ENCODE measurements at places on chromosomes 1 and 21. TPM values are rescaled to one million over a fixed set of nuclear protein-coding genes. Genes with fewer than 3 reads are reported as not detected.

Gene TPM3
- total RNA-seq = 102 TPM

Gene MATN1
- total RNA-seq = not detected

Gene SLC41A1
- 458 TPM for total RNA-seq

Gene C2CD4D
- total RNA-seq = not detected

Gene ESRRG
- 46.2 TPM for total RNA-seq

Gene DSTYK
- total RNA-seq = 5.2 TPM

Gene TCEANC2
- 4.7 TPM for total RNA-seq

Gene SERTAD4
- 5.1 TPM for total RNA-seq

GRCh38 chr1:218971156-218971555 lies 202.5 kb upstream of the LYPLAL1 start:
- no peak for DNase-seq

DNA sequence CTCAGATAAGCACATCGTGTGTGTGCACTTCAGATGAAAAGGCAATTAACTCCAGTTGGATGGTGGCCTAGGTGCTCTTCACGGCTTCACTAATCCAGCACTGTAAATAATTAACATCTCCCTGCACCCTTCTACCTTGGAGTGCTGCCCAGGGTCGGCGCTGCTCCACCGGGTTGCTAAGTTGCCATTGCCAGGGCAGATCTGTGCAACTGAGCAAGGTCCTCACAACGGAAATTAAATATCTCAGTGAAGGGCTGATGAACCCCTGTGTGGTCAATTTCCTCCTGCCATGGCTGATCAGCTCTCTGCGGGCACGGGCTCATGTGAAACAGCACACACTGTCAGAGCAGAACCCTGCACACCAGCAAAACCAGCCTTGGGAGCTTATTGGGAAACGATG lies 63.2 kb downstream of the SYDE2 start:
- peak; percentile 69 for DNase-seq

GRCh38 chr1:153697191-153698019 lies 18.9 kb downstream of the NPR1 start:
- no peak for DNase-seq

DNA sequence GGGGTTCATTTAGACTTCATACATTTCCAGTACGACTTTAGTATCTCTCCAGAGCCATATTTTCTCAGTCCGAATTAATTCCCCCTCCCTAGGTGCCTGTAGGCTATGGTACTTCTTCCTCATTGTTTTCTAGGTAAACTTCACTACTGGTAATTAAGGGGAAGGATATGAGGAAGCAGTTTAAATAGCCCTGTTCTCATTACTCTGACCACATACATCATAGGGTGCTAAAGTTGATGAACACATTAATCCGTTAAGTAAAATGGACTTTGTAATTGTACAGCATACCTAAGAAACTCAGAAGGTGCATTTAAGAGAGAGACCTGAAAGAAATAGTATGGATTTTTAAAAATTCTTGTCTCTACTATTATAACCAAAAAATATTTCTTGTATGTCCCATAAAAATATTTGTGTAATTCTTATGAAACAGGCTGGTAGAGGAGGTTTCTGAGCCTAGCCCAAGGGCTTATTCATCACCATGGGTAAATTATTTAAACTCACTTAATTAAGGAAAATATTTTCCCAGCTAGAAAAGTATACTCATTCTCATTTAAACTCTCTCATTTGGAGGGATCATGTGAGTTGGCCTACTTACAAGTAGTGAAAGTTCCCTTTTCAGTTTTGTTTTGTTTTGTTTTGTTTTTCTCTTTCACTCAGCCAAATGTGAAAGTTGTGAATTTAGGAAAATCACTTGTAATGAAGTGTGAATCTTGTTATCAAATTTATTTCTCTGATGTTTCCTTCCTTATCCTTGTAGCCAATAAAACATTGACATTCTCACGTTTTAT lies 2.0 kb downstream of the PRMT6 start:
- no peak for DNase-seq

GRCh38 chr1:204075139-204075521 lies 2.2 kb downstream of the SOX13 start:
- DNase-seq = no peak

DNA sequence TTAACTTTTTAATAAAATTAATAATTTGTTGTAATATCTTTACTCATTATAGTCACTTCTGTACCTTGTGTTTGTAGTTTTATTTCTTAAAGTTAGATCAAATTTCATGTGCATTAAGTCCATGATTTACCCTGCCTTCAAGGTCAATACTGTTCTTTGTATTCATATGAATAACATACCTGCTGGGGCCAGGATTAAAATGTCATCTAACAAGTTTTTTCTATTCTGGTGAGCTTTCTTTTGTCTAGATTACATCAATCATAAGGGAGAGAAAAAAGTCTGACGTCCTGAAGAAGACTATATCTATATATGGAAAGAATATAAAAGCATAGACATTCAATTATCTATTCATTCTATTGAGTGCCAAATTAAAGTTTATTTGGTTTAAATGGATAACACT lies 232.6 kb downstream of the COL11A1 start:
- no peak for DNase-seq

GRCh38 chr1:11823366-11824137 lies 17.6 kb downstream of the CLCN6 start:
- DNase-seq = no peak

- no peak for DNase-seq
These were observed 2.4 kb downstream of the MCL1 start for GRCh38 chr1:150576794-150577556.

- peak; percentile 33 for DNase-seq
These were observed 47.7 kb upstream of the RPL11 start for GRCh38 chr1:23643736-23644554.

DNA sequence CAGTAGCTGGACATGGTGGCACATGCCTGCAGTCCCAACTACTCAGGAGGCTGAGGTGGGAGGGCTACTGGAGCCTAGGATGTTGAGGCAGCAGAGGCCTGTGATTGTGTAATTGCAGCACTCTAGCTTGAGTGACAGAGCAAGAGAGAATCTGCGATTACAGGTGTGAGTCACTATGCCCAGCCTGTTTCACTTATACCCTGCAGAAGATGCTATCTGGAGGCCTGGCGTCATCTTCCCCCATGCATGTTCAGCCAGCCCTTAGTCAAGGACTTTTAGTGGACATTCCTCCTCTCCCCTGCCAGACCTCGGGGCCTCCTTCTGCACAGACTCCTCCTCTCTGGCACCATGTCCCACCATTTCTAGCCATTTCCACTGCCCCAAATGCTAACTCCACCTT lies 36.3 kb upstream of the RCC2 start:
- no peak for DNase-seq

DNA sequence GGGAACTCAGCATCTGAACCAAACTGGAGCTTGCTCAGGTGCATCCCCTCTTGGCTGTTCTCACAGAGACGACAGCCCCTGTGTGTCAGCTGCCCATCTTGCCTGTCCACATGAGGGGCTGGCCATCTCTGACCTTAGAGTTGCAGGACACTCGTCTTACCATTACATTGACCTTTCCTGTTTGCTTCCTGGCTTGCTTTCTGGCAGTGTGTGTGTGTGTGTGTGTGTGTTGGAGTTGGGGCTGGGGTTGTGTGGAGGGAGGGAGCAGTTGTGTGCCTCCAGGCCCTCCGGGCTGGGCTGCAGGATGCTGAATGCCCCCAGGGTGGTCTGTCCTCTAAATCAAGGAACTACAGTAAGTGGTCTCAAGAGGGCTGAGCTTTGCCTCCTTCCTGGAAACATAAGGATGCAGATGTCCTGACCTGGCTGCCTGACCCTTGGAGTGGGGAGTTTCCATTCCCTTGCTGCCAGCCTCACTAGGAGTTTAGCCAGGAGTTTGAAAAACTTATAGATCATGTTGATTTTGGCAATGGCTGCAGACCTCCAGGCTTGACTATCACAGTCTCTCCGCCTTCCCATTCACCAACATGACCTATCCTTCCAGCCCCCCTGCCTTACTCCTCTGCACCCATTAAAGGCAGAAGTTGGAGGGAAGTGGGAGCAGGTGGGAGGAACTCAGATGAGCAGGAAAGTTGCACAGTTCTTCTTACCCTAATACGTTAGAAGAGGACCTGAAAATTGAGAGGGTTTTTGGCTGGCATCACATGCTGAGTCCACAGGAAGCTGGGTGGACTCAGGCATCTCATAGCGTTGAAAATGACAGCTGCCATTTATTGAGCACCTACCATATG lies 19.0 kb downstream of the RASSF5 start:
- DNase-seq = no peak

DNA sequence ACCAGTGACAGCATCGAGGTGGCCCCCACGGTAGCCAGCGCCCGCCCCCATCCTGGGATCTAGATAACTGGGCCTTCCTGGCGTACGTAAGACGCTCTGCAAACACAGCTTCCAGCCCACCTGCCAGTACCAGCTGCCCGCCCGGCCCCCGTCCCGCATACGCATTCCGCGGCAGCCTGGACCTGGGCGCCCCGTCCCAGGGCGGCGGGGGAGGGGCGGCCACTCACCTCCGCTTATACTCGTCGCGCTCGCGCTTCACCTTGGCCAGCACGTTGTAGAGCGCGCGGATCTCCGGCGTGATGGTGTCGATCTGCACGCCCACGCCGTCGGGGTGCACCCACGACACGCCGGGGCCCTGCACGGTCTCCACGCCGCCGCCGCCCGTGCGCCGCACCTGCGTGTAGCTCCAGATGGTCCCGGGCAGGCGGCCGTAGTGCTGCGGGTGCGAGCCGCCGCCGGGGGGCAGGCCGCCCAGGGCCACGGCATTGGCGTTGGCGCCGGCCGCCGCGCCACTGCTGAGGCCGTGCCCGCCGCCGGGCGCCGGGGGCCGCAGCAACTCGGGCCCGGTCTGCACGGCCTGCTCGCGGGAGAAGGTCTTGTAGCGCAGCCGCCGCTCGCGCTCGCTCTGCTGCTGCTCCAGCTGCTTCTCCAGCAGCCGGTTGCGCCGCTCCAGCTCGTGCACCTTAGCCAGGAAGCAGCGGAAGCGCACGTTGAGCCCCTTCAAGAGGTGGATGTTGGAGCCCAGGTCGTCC lies 859 bp downstream of the IFFO2 start:
- no peak for DNase-seq

DNA sequence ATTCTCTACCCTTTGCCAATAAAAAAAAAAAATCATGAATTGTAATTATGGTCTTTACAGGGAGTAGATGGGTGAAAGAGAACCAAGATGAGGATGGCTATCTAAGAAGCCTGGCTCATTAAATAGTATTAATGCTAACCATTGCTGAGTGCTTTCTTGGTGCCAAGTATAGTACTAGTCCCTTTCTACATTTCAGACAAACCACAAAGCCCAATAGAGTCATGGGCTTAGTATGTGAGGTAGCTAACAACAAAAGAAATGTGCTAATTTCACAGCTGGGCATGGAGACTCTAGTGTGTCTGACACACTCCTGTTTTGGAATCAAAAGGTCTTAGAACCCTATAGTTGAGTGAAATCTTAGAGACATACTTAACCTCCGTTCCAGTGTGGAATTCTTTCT lies 84.5 kb upstream of the ESRRG start:
- DNase-seq = no peak

DNA sequence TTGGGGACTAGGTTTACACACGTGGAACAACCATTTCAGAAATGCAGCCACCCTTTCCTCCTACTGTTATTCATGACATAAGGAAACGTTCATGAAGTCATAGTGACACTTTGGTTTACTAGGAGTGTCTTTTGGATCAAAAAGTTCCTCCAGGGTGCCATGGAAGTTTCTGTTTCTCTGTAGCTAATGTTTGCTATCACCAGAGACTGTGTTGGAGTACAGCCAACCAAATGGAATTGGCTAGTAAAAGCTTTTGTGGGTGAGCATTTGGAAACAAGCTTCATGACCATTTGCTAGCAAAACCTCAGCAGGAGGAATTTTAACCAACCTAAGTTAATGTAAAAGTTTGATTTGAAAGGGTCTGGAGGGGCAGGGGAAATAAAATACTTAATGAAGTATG lies 43.9 kb upstream of the ADGRL2 start:
- DNase-seq = no peak

Measured in Right ventricle myocardium inferior (tissue), 1 donor.